NCI-H1048 (cell line): ENCODE measurements at places on chromosomes 12 and 14.

DNA sequence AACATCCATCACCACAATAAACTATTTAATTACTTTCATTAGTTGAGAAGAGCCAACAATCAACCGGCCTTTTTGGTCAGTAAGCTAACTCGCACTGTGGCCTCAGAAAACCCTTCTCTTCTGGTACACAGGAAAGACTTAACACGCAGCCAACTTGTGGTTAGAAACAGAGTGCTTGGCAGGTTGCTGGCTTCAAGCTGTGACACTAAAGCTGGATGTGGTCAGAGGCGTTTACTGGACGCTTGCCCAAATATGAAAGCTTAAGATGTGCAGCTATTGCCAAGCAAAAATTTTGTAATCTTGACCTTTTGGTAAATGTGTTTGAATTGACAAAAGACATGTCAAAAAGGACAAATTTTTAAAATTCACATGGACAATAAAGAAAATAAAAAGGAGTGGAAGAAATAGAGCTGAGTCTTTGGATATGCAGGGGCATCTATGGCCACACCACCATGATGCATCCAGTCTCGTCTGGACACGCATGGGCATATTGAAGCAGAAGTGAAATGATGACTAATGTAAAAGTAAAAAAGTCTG is 2.6 kb upstream of the KLRK1 start:
- DNase-seq = no peak

DNA sequence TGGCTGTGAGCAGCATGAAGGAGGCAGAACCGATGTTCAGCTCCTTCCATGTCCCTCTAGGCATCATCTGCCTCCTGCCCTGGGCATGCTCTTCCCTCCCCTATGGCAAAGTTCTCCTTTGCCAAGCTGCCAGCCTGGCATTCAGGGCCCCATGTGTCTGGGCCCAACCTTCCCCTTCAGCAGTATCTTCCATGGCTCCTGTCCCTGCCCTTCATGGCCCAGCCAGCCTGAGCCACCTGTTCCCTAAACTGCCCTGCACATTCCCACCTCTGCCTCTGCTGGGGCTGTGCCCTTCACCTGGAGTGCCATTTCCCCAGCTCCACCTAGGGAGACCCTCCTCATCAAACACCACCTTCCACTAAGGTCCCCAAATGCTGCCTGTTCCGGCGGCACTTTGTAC is 74.0 kb upstream of the TCL1A start:
- DNase-seq = no peak

GRCh38 chr12:43361031-43361710 is 190.8 kb downstream of the ADAMTS20 start:
- no peak for DNase-seq

- no peak for DNase-seq
Observed at GRCh38 chr14:48575772-48576171, 900.4 kb upstream of the MDGA2 start.

DNA sequence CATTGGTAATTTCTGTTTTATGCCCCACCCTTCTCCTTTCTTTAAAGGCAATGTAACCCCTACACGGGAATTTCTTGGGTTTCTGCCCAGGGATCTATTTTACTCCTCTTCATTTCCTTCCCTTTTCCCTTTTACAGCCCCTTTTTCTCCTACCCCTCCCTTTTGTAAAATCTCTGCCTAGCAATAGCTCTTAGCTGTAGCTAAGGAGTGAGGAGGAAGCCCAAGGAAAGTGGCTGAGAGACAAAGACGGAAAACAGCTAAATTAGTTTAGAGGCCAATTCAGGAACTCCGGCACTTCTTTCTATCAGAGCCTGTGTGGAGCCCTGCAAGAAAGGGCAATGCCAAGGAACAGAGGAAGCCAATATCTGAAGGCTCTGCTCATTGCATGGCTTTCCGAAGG is 40.3 kb downstream of the SOCS2 start:
- DNase-seq = no peak

- no peak for DNase-seq
Observed at GRCh38 chr14:37597538-37597913, 2.1 kb downstream of the TTC6 start.

DNA sequence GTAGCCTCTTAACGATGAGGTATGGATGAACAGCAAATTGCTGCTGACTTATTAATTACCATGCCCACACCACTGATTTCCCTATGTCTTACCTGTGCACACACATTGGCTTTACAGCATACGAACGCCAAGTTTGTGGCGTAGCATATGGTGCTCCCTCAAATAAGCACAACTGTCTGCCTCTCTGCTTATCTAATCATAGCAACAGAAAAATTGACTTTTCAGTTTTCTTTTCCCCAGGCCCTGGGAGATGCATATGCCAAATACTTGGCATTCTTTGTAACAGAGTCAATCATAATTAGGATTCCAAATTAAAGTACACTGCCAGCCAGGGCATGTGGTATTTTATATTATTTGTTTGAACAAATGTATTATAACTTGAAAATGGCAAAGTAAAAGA is 625.5 kb downstream of the DIO2 start:
- DNase-seq = peak; percentile 12

DNA sequence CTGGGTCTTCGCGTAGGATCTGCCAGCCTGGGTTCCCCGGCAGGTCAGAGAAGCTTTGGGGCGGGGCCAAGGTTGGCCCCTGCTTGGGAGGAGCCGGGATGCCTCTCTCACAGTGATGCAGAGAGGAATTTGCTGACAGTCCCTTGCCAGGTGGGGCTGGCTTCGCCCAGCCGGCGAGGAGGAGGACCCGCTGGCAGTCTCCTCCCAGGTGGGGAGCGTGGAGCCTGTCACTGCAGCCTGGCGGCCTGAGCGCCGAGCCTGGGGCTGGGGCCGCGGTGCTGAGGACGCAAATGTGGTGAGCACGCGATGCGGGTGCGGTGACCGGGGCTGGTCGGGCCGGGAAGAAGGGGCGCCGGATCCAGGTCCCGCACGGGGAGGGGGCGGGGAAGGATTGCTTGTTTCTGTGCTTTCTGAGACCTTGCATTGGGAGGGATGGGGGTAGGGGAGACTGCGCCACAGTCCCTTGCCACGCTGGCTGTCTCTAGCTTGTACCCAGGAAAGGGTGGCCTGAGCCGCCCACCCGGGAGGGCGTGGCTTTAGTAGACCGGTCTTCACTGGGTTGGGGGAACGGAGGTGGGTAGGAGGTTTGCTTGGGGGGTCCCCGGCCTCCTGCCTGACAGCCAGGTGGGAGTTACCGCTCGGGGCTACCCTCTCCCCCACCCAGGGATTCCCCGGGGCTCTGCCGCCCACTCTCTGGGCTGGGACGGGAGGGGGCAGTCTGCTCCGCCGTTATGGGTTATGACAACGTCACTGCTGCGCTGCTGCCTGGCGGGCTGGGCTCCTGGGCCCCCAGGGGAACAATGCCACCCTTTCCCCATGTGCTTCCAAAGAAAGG is at the start of gene TMEM63C:
Gene TMEM63C (plus strand): TSS at position 196 of the 835 bp plus-strand sequence. CDS start 37,016 bp downstream, outside the sequence.
- DNase-seq = peak; percentile 84

DNA sequence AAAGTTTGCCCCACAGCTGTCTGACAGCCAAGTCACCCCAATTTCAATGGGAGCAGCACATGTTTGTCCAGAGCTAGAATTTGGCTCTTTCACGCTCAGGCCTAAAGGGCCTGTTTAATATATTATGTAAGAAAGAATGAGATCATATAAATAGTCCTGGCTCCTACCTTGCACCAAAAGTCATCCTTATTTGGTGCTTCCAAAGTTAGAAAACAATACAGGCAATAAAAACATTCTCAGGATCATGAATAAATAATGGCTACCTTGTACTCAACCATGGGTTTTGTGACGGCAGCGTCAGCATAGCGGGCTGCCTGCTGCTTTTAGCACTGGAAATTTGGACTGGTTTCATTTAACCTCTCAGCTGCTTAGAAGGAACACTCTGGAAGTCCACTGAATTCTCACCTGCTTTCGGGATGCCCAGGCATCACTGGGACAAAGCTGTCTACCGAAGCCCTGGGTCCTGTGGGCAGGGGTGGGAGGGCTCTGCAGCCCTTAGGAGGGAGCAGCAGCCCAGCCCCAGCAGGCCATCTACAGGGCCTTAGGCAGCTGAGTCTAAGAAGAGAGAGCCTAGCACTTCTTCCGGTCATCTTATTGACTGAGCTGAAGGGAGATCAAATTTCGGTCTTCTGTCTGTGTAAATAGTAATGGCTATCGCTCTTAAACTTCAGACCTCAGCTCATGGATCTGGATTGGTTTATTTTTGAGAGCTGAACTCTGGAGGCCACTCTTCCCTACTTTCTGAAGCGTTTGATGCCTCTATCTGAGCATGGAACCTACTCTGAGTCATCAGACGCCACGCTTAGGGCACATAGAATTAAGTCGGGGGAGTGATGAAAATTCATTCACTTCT is 106.5 kb downstream of the SAMD4A start:
- no peak for DNase-seq

DNA sequence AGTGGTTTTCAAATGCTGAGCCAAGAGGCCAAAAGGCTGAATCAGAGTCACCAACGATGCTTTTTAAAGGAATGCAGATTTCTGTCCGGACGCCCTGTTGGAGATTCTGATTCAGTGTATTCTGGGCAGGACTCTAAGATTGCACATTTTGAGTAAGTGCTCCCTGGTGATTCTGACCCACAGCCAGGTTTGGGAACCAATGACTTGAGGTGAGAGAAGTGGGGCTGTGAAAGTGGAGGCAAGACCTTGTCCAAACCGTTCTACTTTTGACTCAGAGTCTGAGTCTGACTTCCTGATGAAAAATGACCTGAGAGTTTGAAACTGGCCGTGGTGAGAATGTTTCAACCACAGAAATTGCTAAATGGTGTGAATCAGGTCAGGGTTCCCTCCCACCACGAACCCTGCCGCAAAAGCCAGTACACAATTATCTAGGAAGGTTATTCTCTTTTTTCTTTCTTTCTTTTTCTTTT is 90.2 kb downstream of the NTN4 start:
- DNase-seq = no peak

DNA sequence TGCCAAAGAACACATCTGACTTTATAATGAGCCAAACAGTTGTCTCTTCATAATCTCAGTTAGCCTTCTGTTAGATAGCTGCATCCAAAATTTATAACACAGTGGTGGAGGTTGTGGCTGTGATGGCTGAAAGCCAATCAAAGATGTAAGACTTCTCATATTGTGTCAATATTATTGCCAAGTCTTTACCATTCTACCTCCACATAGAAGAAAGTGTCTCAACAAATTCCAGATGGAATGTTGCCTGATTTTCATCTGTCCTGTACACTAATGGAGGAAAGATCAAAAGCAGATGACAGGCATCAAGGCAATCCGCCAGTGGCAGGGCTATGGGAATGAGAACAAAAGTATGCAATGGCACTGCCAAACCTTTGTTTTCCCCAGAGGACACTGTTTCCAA is 813.1 kb upstream of the NOVA1 start:
- DNase-seq = no peak

DNA sequence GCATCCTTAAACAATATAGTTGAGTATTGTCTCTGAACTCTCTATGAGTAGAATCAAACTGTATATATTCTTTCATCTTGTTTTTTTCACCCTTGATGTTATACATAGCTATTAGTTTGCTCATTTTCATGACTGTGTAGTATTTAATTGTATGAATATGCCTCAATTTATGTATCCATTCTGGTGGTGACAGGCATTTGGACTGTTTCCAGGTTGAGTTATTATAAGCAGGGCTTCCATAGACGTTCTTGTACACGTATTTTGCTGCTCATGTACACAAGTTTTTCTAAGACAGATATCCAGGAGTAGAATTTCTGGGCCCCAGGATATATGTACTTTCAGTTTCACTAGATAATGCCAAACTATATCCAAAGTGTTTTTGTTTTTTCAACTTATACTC is 211.4 kb downstream of the NTF3 start:
- DNase-seq = no peak

- no peak for DNase-seq
Observed at GRCh38 chr12:104222976-104223375, 7.4 kb downstream of the TXNRD1 start.
